NCI-H1048 (cell line): ENCODE measurements at places on chromosomes 16 and 17.

- no peak for DNase-seq
Observed at GRCh38 chr17:21177401-21177800, 36.6 kb downstream of the TMEM11 start.

DNA sequence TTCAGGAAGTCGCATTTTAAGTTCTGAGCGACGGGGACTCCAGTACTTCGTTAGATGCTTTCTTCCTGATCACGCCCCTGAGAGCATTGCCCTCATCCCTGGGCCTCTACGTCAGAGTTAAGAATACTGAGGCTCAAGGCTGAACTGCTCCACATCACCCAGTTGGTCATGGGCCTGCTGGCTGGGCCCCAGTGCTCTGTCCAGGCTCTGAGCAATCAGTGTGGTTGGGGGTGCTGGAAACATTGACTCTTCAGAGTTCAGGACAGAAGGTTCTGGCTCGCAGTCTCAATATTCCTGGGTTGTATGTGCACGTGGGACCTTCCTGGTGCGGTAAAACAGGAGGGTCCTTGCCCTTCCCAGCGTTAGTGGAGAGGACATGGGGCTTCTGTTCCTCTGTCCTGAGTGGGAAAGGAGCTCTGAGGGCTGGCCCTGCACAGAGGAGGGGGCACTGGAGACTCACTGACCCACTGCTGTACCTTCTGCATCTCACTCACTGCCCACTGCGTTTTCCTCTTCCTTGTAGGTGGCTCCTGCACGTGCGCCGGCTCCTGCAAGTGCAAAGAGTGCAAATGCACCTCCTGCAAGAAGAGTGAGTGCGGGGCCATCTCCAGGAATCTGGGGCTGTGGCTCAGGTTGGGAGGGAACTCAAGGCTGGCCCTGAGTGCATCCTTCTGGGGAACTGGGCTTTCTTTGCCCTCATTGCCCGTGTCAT is 518 bp downstream of the MT1E start:
- DNase-seq = no peak

DNA sequence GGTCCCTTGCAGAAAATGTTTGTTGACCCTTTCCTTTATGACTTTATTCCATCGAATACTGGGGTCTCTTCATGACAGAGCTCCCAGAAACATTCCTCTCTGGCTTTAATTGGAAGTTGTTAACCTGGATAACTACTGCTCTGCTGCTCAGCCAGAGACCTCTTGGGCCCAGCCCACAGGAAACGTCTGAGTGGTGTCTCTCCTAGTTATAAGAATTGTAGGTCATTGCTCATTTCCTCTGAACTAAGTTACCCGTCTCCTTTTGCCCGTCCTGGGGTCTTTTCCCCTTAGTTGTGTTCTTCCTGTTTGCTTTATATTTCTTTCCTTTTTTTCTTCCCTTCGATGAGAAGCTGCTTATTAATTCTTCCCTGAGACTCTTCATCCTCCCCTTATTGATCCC is 9.0 kb downstream of the MAP2K6 start:
- no peak for DNase-seq

GRCh38 chr17:10215286-10215685 is 16.9 kb upstream of the GAS7 start:
- no peak for DNase-seq

DNA sequence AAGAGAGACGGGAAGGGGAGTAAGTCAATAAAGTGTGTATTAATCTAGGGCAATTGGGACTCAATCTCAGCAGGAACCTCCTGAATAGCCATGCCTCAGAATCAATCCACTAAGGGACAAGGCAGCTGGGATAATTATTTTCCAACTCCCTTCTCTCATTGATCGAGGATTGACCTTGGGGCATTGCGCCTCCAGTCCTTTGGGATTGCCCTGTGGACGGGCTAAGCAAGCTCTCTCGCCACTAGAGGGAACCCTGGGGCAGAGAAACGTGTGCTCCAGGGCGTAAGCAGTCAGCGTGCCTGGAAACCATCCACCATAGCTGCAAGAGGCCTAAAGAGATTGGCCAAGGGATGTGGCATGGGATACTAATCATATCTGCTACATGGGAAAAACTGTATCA is 53.9 kb upstream of the ERCC4 start:
- DNase-seq = no peak

GRCh38 chr16:89315791-89316581 is 98.5 kb downstream of the ZNF778 start:
- DNase-seq = no peak

DNA sequence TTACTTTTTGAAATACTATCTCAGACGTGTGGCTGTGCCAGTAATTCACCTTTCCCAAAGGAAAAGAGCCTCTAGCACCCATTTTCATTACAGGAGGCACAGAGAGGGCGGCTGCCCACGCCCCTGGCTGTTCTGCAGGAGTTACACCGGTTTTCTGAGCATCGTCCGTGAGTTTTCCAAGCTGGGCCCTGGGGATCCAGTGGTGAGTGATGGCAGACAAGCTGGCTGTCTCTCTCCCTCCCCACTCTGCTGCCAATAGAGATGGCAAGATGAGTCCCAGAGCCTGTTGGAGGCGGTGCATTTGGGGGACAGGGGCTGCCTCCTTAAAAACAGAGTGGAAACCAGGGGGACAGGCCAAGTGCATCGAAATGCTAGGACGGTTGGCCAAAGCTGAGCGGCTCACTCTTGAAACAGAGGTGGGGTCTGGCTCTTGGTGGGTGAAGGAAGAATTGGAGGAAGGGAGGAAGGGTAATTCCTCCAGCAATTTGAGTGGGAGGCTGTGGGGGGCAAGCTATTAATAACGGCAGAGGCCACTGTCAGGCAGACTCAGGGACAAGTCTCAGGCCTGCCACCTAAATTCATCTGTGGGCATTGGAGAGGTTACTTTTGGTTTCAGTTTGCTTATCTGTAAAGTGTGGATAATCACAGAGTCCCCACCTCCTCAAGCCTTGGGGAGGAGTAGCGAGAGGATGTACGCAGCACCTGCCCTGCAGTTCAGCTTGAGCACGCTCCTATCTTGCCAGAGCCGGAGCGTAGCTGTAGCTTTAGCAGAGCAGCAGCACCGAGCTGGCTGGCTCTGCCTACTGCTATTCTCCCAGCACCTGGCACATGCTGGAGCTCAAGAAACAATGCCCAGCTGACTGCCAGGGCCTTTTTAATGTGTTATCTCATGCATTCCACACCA is 7.5 kb upstream of the NOS2 start:
- DNase-seq = no peak

DNA sequence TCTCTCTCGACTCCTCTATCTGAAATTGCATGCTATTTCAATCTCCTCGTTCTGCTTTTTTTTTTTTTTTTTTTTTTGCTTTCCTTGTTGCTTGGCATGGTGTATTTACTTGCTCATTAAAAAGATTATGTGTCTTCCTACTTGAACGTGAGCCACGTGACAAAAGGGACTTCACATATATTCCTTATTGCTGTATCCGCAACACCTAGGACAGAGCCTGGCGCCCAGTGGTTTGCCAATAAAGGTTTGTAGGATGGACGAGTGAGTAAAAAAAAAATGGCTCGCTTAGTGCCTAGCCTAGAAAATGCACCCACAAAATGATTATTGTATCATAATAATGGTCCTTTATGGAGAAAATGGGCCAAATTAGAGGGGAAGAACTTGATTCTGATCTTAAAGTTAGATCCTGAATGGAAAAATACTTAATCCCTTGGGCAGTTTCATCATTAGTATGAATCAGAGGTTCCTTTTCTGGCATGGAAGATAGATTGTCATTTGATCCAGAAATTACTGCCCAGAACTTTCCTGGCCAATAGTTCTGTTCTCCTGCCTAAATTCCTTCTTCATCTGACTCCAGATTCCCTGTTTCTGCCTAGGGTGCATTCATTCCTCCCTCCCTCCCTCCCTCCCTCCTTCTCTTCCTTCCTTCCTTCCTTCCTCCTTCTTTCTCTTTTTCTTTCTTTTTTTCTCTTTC is 13.6 kb upstream of the TMEM220 start:
- no peak for DNase-seq

- no peak for DNase-seq
Observed at GRCh38 chr17:39709319-39709997, 9.6 kb downstream of the ERBB2 start.

DNA sequence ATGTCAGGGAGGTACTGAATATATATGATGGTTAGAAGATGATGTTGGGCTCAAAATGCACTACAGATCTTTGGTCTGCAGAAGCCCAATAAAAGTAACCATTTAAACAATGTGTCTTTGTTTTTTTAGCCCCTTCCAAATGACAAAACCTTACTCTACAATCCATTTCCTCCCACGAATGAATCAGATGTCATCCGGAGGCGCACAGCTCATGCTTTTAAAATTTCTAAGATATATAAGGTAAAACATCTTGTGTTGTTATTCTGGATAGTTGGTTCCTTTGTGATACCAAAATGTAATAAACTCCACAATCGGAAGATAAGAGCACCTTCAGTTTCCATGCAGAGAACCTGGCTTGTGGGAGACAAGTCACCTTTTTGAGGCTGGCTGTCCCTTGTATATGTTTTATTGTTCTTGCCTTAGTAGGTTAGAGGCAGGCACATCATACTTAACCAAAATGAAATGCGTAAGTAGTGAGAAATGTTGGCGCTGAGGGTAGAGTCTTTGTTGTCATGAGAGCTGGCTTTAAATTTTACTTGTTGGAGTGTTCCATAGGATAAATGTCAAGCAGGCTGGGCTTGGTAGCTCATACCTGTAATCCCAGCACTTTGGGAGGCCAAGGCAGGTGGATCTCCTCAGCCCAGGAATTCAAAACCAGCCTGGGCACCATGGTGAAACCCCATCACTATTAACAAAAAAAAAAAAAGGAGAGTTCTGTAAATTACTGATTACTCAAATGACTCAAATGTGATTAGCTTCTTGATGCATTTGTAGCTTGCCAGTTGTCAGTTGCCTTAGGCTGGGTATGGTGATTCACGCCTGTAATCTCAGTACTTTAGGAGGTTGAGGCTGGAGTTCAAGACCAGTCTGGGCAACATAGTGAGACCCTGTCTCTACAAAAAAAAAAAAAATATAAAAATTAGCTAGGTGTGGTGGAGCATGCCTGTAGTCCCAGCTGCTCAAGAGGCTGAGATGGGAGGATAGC is 19.7 kb upstream of the SNTB2 start:
- DNase-seq = no peak

- no peak for DNase-seq
Observed at GRCh38 chr17:73628642-73629552, 15.3 kb downstream of the SDK2 start.

- no peak for DNase-seq
Observed at GRCh38 chr17:8117980-8118768, at the start of gene ALOXE3. Gene ALOXE3 (minus strand): TSS chr17:8118514. CDS start chr17:8117990, 524 bp downstream.

- no peak for DNase-seq
Observed at GRCh38 chr16:86459266-86459665, 51.1 kb upstream of the FOXF1 start.

DNA sequence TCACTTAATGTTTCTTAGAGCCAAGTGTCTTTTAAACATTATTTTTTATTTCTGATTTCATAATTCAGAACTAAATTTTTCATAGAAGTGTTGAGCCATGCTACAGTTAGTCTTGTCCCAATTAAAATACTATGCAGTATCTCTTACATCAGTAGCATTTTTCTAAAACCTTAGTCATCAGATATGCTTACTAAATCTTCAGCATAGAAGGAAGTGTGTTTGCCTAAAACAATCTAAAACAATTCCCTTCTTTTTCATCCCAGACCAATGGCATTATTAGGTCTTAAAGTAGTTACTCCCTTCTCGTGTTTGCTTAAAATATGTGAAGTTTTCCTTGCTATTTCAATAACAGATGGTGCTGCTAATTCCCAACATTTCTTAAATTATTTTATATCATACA is 13.6 kb upstream of the BCAS3 start:
- DNase-seq = no peak

DNA sequence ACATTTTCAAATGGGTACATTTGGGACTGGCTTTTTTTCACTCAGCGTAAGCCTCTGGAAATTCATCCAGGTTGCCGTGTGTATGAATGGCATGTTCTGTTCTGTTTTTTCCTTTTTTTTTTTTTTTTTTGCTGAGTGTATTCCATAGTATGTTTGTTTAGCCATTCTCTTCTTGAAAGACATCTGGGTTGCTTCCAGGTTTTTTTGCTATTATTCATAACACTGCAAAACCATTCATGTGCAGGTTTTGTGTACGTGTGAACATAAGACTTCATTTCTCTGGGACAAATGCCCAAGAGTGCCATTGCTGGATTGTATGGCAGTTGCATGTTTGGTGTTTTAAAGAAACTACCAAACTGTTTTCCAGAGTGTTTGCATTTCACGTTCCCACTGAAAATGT is 335.9 kb upstream of the TNRC6C start:
- DNase-seq = no peak

DNA sequence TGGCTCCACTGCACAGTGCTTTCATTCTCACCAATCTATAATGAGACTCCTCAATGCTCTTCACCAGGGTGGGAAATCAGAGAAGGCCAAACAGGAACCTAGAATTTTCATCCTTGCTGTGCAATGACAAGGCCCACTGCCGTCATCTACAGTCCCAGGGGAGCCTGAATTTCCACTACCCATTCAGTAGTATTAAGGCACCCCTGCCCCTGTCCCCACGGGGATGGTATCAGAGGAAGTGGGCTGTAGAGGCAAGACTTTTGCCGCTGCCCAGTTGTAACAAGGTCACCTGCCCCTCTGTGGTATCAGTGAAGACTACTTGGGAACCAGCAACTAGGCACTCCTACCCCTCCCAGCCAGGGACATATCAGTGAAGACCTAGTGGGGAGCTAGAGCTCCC is 104.5 kb downstream of the C16orf78 start:
- DNase-seq = no peak

- no peak for DNase-seq
Observed at GRCh38 chr17:43917348-43918025, 10.2 kb upstream of the MPP2 start.

GRCh38 chr17:73018599-73018998 is 73.9 kb downstream of the SLC39A11 start:
- DNase-seq = no peak

DNA sequence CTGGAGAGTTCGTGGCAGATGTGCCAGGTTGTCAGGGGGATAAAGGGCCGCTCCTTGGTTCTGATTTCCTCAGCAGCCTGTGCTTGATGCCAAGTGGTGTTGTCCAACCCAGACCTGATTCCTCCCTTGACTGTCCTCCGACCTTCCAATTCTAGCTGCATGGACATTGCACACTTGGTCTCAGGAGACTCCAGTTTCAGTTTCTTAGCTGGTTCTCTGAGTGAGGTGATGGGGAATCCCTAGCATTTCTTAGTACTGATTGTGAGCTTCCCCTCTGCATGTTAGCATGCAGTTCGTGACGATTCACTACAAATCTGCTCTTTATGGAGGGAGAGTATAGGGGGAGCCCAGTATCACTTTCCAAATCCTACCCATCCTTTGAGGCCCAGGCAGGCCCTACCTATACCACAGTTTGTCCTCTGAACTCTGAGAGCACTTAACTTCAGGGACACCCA is 12.4 kb upstream of the CCR7 start:
- no peak for DNase-seq

DNA sequence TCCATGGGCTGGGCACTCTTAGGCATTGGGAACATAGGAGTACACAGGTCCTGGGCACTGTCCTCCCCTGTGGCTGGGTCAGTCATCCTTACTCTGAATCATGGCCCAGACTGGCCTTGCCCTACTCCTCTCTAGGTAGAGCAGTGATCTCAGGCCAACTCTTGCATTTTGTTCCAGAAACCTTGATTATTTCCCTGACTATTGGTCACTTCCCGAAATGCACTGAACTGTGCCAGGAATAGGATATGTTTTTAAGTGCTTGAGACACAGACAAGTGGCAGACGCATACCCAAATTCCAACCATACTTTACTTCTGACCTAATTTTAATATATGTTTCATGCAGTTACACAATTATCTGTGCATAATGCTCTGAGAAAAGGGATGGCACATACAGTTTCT is 10.3 kb downstream of the KRABD2 start:
- DNase-seq = no peak
